ENCODE measurements at places on chromosomes 2 and 18. TPM values are rescaled to one million over a fixed set of nuclear protein-coding genes. Genes with fewer than 3 reads are reported as not detected.

- no peak overlapping the region for H3K27ac ChIP-seq
- no peaks in the 10 kb centered on the region for H3K27me3 ChIP-seq
- no peak for ATAC-seq
- no peaks in the 10 kb centered on the region for H3K36me3 ChIP-seq
- H3K4me1 ChIP-seq = peaks cover under 1% of the 10 kb centered on the region
Measured at GRCh38 chr2:2775018-2775417, 443.9 kb upstream of the MYT1L start.

DNA sequence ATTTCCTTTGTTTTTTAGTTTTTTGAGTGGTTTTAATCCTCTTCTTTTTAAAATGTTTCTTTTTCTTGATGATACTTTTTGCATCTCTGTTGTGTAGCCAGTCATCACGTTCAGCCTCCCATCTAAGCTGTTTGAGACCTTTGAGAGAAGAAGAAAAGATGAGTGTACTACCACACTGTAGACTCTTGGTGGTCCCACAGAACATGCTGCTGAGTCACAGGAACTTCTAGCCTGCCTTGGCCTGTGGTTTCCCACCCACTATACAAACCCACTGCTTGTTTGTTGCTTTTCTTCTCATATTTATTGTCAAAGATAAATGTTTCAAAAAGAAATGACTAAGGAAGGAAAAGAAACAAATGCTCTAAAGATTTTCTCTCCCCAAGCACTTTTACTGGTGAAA, 5.5 kb downstream of the CEBPZOS start:
- no peak overlapping the region for H3K27ac ChIP-seq
- H3K36me3 ChIP-seq = no peaks in the 10 kb centered on the region
- H3K4me3 ChIP-seq = no peak overlapping the region

Gene RAB6C
- total RNA-seq = 1.9 TPM

Gene ANKRD30B
- not detected for total RNA-seq

- ATAC-seq = no peak
- no peak overlapping the region for H3K4me3 ChIP-seq
- H3K27ac ChIP-seq = no peak overlapping the region
- H3K4me1 ChIP-seq = no peaks in the 10 kb centered on the region
- peaks cover 4% of the 10 kb centered on the region for H3K27me3 ChIP-seq
Measured at GRCh38 chr2:30947686-30948085, 140.4 kb upstream of the CAPN13 start.

DNA sequence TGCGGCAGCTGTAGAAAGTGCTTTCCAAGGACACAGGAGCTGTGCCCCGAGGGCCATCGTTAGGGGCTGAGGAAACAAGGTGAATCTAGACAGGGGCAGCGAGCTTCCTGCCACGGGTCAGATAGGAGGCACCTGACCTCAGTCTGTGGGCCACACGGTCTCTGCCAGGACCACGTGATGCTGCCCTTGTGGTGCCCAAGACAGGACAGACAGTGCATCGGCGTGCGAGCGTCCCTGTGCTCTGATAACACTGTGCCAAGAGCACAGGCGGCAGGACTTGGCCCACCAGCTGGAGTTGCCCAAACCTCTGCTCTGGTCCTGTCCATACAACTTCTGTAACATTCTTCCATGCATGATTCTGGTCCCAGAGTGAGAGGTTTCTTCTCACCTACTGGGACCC, 225.4 kb downstream of the TWIST2 start:
- no peak overlapping the region for H3K4me3 ChIP-seq
- H3K27ac ChIP-seq = no peak overlapping the region
- ATAC-seq = no peak
- H3K4me1 ChIP-seq = no peaks in the 10 kb centered on the region
- no peaks in the 10 kb centered on the region for H3K27me3 ChIP-seq

DNA sequence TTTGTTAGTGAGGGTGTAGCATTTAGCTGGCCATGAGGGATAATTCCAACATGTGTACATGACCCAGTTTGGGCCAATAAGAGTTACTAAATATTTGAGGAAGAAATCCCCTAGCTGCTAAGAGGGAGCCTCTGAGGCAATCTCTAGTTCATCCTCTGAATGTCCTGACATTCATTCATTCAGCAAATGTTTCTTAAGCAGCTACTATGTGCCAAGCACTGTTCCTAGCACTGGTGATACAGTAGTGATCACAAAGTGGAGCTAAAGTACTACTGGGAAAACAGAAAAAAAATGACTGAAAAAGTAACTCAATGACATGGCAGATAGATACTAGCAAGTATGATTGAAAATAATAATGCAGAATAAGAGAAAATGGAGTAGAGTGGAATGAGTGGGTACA, 79.8 kb upstream of the PID1 start:
- no peaks in the 10 kb centered on the region for H3K4me1 ChIP-seq
- no peak overlapping the region for H3K27ac ChIP-seq
- no peak for ATAC-seq
- no peak overlapping the region for H3K4me3 ChIP-seq
- no peaks in the 10 kb centered on the region for H3K27me3 ChIP-seq

GRCh38 chr2:144935736-144936135, 415.8 kb upstream of the ZEB2 start:
- H3K27me3 ChIP-seq = no peaks in the 10 kb centered on the region
- H3K4me1 ChIP-seq = peaks cover 3% of the 10 kb centered on the region
- no peak for ATAC-seq
- no peak overlapping the region for H3K27ac ChIP-seq
- H3K36me3 ChIP-seq = no peaks in the 10 kb centered on the region

DNA sequence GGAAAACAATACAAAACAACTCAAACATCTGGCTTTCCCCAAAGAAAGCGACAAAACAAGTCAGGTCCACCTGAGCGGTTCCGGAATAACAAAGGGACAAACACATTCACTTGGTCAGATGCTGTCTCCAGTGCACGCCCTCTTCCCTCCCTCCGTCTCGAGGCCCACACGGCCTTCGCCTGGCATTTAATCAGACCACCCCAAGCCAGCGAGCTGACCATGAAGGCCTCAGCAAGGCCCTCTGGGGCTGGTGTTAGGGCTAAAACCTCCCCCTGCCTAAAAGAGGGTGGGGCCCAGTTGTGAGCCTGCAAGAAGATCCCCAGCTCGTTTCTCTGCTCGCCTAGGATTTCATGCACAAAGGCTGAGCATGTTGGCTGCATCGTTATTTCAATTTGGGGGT, 180.3 kb downstream of the EIPR1 start:
- no peak for ATAC-seq
- H3K4me1 ChIP-seq = no peaks in the 10 kb centered on the region
- H3K36me3 ChIP-seq = peaks cover 41% of the 10 kb centered on the region
- H3K4me3 ChIP-seq = no peak overlapping the region
- no peaks in the 10 kb centered on the region for H3K27me3 ChIP-seq
- H3K27ac ChIP-seq = no peak overlapping the region

- H3K36me3 ChIP-seq = no peaks in the 10 kb centered on the region
- H3K4me1 ChIP-seq = no peaks in the 10 kb centered on the region
- ATAC-seq = no peak
- H3K27me3 ChIP-seq = no peaks in the 10 kb centered on the region
Measured at GRCh38 chr18:63924551-63924950, 16.8 kb downstream of the SERPINB10 start.

GRCh38 chr2:154978710-154979109, 280.2 kb downstream of the KCNJ3 start:
- no peaks in the 10 kb centered on the region for H3K27me3 ChIP-seq
- H3K36me3 ChIP-seq = no peaks in the 10 kb centered on the region
- no peak for ATAC-seq
- no peak overlapping the region for H3K27ac ChIP-seq
- no peak overlapping the region for H3K4me3 ChIP-seq

DNA sequence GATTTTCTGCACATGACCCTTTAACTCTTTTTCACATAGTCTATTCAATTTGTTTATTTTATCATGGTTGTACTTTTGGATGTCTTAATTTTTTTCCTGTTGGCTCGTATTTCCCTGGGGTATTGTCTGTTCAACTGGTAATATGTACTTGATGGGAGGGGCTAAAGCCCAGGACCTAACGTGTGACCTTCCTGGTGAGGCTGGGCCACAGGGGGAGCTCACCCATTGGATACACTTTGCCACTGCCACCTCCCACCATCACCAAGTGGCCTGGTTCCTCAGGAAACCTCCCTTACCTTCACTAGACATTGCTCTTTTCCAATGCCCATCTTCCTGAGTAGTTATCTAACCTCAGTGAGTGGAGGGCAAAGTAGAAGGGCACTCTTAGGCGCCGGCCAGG, 143.9 kb upstream of the LTBP1 start:
- no peak overlapping the region for H3K27ac ChIP-seq
- H3K27me3 ChIP-seq = no peaks in the 10 kb centered on the region
- no peak for ATAC-seq
